T47D (cell line): ENCODE measurements at places on chromosomes 16 and 17.

- no peak for DNase-seq
These were observed 2.8 kb downstream of the MED13 start for GRCh38 chr17:62062302-62062701.

- DNase-seq: no peak
These were observed 693.3 kb downstream of the CDH11 start for GRCh38 chr16:64428463-64429113.

GRCh38 chr16:50093607-50094539, 28.1 kb downstream of the HEATR3 start:
- DNase-seq: no peak

GRCh38 chr16:23509782-23510163, 521 bp downstream of the GGA2 start:
- DNase-seq: no peak

- DNase-seq: no peak
These were observed 1.5 kb upstream of the CARD14 start for GRCh38 chr17:80168371-80168770.

DNA sequence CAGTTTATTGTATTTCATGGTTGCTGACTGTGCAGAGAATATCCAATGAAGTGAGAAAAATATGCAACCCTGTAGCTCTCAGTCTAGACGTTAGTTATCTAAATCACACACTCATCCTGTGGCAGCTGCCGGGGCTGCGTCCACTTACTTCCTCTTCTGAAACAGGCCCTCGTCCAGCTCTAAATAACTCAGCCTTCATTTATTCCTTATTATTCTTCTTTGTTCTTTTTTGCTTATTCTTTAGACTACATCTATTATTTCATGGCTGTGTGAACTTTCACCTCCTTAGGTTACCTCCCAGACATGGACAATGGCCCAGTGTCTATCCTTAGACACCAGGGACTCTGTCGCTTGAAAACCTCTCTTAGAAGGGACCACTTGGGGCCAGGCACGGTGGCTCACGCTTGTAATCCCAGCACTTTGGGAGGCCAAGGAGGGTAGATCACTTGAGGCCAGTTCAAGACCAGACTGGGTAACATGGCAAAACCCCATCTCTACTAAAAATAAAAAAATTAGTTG, 3.4 kb upstream of the THUMPD1 start:
- DNase-seq: no peak

GRCh38 chr16:11349599-11350276, 4.5 kb downstream of the RMI2 start:
- DNase-seq: no peak

GRCh38 chr17:64632606-64633005, 29.5 kb downstream of the SMURF2 start:
- no peak for DNase-seq

DNA sequence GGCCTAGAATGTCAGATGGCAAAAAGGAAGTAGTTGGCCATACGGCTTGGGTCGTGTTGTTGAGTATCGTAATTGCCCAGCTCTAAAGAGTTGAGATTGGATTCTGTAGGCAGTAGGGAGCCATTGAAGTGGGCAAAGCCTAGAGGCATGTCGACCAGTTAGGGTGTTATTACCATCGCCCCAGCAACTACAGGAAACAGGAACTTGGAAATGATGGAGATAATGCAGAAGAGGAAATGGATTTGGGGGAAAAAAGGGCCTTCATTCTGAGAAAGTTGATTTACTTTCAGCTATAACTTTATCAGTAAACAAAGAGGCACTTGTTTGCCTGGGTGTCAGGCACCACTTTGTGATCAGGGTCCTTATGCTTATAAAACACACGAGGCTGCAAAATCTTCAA, 52.6 kb downstream of the COX10 start:
- no peak for DNase-seq

- no peak for DNase-seq
These were observed 148.3 kb downstream of the CDH8 start for GRCh38 chr16:61887903-61888302.

GRCh38 chr17:78368348-78368747, 8.5 kb upstream of the SOCS3 start:
- DNase-seq: no peak

DNA sequence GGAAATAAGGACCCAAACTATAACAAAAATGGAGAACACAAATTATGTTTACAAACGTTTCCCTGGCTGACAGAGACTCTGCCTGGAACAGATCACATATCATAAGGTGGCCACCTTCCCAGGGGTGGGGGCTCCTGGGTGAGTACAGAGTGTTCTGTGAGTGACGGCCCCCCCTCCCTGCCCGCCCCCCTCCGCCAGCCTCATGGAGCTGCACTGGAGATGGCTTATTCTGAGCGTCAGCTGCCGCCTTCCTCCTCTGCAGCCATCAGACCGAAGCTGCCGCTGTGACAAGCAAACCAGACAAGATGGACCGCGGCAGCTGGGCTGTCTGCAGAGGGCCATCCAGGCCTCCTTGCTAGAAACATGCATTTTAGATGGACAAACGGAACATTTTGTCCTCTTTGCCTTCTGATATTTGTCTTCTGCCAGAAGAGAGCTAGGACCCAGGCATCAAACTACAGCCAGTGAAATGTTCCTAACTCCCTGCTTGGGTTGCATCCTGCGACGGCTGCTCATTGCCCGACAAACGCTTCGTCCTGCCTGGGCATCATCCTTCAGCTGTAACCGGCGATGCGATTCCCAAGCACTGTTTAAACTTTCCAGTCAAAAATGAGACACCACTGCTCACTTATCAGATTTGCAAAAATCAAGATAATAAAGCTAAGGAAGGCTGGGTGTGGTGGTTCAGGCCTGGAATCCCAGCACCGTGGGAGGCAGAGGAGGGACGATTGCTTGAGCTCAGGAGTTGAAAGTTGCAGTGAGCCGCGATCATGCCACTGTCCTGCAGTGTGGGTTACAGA, 15.3 kb upstream of the RPTOR start:
- DNase-seq: no peak

- DNase-seq: no peak
These were observed 268.7 kb upstream of the ASIC2 start for GRCh38 chr17:33561569-33562334.

GRCh38 chr17:79295307-79295706, 220.7 kb downstream of the ENGASE start:
- DNase-seq: no peak

DNA sequence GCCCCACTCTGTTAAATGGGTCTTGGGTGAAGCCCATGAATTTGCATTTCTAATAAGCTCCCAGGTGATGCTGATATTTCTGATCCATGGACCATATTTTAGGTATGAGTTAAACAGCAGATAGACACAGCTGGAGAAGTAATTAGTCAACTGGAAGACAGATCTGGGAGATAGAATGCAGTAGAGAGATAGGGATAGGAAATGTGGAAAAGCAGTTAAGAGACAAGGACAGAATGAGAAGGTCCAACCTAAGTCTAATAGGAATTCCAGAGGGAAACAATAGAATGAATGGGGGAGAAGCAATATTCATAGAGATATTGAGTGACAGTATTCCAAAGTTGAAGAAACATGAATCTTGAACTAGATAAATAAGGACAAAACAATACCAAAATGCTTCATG, 71.7 kb downstream of the GPRC5B start:
- no peak for DNase-seq

- DNase-seq: peak; percentile 68
These were observed 174.2 kb downstream of the STX8 start for GRCh38 chr17:9401434-9401833.

DNA sequence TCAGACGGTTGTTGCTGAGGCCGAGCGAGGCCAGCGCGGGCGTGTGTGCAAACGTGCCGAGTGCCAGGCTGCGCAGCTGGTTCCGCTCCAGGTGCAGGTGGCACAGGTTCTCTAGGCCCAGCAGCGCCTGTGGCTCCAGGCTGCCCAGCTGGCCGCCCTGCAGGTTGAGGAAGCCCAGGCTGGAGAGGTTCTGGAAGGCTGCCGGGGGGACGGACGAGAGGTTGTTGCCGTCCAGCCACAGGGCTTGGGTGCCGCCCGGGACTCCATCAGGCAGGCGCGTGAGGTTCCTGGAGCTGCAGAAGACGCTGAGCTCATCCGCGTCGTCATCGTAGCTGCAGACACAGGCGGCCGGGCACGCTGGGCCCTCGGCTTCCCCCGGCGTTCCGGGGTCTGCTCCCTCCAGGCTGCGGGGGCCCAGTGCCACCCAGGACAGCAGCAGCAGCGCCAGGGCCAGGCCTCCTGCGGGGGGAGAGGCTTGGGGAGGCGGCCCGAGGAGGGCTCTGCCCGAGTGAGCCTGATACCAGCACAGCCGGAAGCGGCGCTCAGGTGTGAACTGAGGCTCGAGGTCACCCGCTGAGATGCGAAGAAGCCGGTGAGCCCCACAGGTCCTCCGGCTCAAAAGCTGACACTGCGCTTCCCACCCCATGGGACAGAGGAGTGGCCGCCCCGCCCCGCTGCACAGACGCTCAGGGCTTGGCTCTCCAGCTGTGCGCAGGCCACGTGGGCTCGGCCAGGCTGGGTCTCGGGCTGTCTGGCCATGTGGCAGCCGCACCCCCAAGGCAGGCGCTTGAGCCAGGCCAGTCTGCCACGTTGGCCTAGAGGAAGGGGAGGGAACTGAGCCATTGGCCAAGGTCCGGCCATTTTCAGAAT, 1.3 kb downstream of the IGFALS start:
- no peak for DNase-seq

DNA sequence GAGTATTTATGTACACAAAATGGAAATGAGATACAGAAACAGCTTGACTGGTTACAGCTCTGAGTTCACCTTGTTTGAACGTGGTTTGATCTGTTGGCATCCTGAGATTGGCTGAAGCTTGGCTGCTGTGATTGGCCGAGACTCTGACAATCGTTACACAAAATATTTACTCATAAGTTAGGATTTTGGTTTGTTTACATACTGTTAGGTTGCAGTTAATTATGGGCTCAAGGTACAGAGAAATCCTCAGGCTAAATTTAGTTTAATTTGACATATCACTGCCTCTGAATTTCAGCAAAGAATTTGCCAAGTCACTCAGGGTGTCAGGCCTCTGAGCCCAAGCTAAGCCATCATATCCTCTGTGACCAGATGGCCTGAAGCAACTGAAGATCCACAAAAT, 227.3 kb downstream of the COPRS start:
- no peak for DNase-seq

DNA sequence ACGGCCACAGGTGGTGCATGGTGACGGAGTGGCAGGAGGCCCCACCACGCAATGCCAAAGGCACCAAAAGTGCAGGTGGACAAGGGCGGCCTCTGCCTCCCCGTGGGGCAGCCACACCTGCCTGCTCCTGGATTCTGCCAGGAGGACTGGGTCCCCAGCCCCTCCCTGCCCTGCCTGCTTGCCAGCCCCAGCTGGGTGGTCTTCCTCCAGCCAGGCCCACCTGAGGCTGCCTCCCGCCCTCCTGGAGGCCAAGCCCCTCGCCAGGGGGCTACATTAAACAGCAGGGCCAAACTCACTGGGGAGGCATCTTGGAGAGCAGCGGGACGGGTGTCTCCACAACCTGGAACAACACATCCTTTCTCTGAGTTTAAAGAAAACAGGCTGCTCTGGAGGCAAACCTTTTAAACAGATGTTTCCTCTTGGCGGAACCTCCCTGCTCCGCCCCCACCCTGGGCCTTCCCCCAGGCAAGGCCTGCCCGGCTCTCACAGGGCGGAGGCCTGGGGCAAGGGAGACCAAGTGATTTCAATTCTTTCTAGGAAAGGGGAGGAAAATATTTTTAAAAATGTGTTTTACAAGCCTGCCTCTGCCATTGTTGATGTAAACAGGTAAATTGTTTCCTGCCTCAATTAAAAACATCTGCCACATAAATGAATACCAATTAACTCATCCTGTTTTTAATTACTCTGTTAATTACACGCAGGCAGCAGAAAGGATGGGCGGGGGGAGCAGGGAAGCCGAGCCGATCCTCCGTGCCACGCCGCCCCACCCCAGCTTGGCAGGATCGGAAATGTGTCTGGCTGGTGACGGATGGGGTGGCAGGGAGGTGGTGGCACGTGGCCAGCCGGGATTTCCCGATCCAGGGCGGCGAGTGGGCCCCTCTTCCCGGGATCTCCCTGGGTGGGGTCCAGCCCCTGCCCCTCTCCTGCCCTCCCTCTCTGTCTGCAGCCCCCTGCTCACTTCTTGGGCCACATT, 54.4 kb upstream of the PABPN1L start:
- DNase-seq: peak; percentile 56

GRCh38 chr16:3793161-3793576, 75.8 kb upstream of the TRAP1 start:
- no peak for DNase-seq

DNA sequence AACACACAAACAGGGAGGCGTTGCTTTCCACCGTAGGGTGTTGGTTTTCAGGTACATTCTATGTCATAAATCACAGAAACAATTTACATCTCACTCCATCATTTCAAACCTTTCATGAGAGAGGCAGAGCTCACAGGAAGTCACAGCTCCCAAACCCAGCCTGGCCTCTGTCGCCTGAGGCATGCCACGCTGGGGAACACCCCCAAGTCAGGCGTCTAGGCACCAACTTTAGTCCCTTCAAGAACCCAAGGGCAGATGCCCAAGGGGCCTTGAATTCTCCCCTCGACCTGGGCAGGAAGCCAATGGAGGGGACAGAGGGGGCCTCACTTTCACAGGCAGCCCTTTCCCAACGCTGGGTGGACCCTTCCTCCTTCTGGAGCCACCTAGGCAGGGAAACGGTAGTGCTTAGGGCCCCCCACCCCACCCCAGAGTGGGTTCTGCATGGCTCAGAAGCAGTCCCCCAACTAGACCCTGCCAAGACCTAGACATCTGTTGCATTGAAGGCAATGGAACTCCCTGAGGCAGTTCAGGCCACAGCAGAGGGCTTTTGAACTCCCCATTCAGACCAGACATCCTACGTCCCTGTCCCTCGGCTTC, 10.6 kb downstream of the TBX4 start:
- no peak for DNase-seq

- DNase-seq: no peak
These were observed 8.3 kb upstream of the RBFOX3 start for GRCh38 chr17:79619196-79619595.

- DNase-seq: no peak
These were observed 8.9 kb upstream of the MYH11 start for GRCh38 chr16:15865742-15866141.

GRCh38 chr16:47753659-47754058, 292.5 kb downstream of the PHKB start:
- DNase-seq: no peak
